ENCODE measurements at places on chromosomes 7 and 10. TPM values are rescaled to one million over a fixed set of nuclear protein-coding genes. Genes with fewer than 3 reads are reported as not detected.
A peak's percentile ranks its signal among the peaks of the same experiment; 100 is the strongest.

The SYT15B gene
- total RNA-seq = 0.24 TPM

- no peak overlapping the region for H3K4me3 ChIP-seq
- H3K36me3 ChIP-seq = no peaks in the 10 kb centered on the region
- H3K27ac ChIP-seq = no peak overlapping the region
Observed at GRCh38 chr10:90224791-90225566, 523.6 kb downstream of the KIF20B start.

DNA sequence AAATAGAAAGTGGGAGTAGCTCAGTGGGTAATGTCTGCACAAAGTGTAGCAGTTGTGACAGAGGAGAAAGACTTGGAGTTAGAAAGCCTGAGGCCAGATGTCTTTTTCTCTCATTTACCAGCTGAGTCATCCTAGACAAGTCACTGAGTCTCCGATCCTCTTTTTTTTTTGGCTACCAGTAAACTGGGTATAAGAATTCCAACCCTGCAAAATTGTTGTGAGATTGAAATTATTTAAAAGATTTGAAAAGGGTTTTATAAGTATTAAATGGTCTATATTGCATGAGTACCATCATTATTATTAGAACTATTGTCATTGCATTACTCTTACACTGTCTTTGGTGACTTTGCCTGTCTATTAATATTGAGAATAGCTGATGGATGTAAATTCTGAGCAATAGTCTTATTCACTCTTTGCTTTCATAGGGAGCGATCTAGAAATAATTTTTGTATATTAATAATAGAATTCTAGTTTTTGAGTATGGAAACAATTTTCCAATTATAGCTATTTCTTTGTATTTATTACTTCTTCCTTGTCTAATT, 74.0 kb downstream of the ARID5B start:
- peaks cover 49% of the 10 kb centered on the region for H3K4me1 ChIP-seq
- H3K27me3 ChIP-seq = no peaks in the 10 kb centered on the region
- peaks cover 13% of the 10 kb centered on the region for H3K36me3 ChIP-seq
- H3K4me3 ChIP-seq = peak overlapping the region; percentile 9
- DNase-seq = no peak

The A1CF gene
- 12.1 TPM for total RNA-seq

DNA sequence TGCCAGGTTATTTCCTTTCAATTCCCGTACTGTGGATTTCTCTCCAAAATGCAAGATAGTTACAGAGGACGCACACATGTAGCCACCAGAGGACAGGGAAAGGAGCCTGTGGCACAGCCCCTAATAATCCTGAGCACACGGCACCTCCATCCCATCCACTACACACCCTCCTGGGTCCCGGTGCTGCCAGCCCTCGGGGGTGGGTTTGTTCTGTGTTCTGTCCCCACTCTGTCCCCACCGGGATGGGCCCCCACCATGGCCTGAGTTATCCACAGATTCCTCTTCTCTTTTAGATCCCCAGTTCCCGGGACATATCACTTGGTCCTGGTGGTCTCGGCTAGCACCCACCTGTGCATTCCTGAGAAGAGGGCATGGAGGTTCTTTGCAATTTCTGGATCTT, 196.9 kb upstream of the PPP2R2D start:
- peak; percentile 57 for DNase-seq
- no peaks in the 10 kb centered on the region for H3K4me1 ChIP-seq
- no peak overlapping the region for H3K4me3 ChIP-seq
- H3K27me3 ChIP-seq = peaks cover 10% of the 10 kb centered on the region

GRCh38 chr7:21367081-21367480, 60.8 kb upstream of the SP4 start:
- no peaks in the 10 kb centered on the region for H3K36me3 ChIP-seq
- DNase-seq = no peak
- H3K27me3 ChIP-seq = peaks cover 9% of the 10 kb centered on the region

The HMX3 gene
- not detected for total RNA-seq

- H3K4me1 ChIP-seq = peaks cover 16% of the 10 kb centered on the region
- DNase-seq = no peak
- H3K27me3 ChIP-seq = peaks cover 6% of the 10 kb centered on the region
- no peak overlapping the region for H3K27ac ChIP-seq
- H3K4me3 ChIP-seq = no peak overlapping the region
Observed at GRCh38 chr7:122965306-122965705, 30.2 kb downstream of the TAS2R16 start.

GRCh38 chr7:147803606-147804005, 787.0 kb upstream of the C7orf33 start:
- H3K27ac ChIP-seq = no peak overlapping the region
- H3K36me3 ChIP-seq = no peaks in the 10 kb centered on the region
- H3K27me3 ChIP-seq = no peaks in the 10 kb centered on the region
- no peak for DNase-seq
- H3K4me1 ChIP-seq = peaks cover 4% of the 10 kb centered on the region
- no peak overlapping the region for H3K4me3 ChIP-seq

The CFAP70 gene
- total RNA-seq = 9.7 TPM

DNA sequence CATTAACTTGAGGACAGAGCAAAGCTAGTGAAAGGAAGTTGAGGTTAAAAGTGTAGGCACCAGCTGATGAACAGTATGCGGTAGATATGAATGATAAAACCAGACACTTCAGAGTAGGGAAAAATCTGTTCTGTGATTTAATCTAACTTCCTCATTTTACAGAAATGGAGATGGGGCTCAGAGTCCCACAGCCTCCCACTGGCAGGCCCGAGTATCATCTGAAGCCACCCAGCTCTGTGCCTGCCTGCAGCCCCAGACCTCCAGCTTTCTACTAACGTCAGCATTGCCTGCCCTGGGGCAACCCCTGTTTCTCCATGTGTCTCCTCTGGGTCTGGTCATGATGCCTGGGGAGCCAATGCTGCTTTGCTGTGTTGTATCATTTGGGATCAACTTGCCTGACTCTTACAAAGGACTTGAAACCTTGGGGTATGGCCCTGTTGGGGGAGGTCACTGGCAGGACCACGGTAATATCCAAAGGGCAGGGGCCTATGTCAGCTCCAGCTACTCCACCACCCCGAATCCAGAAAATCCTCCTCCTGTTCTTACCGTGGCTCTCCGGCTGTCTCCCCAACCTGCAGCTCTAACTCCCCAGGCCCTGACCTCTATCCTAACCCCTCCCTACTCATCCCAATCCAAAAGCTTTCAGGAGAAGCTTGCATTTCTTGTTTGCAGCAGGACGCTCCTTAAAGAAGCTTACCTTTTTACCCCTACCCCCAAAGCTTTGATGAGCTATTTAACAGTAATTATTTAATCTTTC, 56.2 kb upstream of the NPY start:
- no peaks in the 10 kb centered on the region for H3K36me3 ChIP-seq
- H3K27ac ChIP-seq = no peak overlapping the region
- DNase-seq = no peak
- peaks cover 6% of the 10 kb centered on the region for H3K4me1 ChIP-seq
- H3K4me3 ChIP-seq = no peak overlapping the region
- no peaks in the 10 kb centered on the region for H3K27me3 ChIP-seq

DNA sequence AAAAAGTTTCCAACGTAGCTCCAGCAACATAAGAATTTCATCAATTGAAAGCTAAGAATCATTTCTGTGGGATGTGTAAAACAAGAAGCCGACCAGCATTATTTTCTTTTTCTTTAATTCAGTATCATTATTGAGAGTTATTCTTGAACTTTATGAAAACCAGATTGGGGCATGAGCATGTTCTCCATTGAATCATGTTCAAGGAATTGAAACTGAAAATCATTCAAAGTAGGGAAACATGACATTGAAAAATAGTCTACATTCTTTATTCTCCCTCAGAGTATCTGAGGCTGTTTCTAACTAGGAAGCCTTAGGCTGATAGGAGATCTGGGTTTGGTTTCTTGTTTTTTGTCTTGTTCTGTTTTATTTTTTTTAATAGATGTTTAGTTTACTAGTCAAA, 253.7 kb downstream of the DYNC1I1 start:
- H3K4me3 ChIP-seq = no peak overlapping the region
- H3K27ac ChIP-seq = no peak overlapping the region
- H3K36me3 ChIP-seq = no peaks in the 10 kb centered on the region
- DNase-seq = no peak

The MTERF1 gene
- total RNA-seq = 13.1 TPM

DNA sequence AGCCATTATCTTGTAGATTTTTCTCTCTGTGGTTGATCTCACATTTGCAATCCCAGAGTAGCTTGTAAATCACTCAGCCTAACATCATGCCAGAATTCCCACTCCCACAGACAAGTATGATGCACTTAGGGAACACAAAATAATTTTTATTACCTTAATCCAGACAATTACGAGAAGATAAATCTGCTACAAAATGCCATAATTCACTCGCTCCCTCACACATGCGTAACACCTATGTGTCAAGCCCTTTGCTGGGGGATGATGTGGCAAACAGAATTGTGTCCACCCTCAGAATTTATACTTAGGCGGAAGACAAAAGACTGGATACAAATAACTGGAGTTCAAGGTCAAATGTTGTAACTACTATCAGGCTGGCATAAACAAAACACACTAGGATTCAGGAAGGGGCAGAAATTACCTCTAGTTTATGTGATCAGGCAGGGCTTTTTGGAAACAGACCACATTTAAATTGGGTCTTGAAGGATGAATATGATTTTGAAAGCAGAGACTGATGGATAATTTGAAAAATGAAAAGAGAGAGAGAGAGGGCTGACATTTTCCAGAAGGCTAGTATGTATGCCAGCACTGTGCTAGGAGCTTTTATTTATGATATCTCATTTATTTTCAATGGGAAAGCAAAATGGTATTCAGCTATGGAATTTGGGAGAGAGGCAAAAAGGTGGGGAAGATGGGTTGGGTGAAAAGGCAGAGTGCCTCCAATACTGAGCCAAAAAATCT, 69.8 kb downstream of the DOCK4 start:
- DNase-seq = no peak
- H3K36me3 ChIP-seq = no peaks in the 10 kb centered on the region
- no peak overlapping the region for H3K27ac ChIP-seq
- H3K27me3 ChIP-seq = no peaks in the 10 kb centered on the region
- H3K4me1 ChIP-seq = peaks cover 17% of the 10 kb centered on the region

The MMP21 gene
- not detected for total RNA-seq

The STAG3 gene
- total RNA-seq = 1.6 TPM

The ZNF804B gene
- total RNA-seq = 0.07 TPM

The GPRIN2 gene
- 4.4 TPM for total RNA-seq

The C7orf57 gene
- total RNA-seq = 0.36 TPM

DNA sequence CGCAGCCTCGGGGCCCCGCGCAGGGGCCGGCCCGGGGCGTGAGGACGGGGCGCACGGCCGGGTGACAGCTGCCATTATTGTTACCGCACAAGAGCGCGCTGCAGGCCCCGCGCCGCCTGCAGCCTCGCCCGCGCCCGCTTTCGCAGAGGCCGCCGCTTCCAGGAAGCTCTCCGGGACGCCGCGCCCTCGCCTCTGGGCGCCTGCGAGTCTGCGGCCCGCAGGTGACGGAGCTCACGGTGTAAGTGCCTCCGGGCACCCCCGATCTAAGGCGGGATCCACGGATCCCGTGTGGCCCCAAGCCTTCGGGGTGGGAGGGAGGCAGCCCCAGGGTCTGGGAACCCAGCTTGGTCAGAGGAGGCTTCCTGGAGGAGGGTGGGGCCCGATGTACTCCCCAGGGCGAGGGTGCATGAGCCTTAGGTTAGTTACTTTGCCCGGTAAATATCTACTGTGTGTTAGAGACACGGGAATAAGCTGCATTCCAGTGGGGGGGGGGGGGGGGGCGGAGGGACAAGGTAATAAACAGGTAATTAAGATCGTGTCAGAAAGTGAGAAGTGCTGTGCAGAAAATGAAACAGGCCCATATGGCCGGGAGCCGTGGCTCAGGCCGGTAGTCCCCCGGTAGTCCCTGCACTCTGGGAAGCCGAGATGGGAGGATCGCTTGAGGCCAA, 638 bp downstream of the IQCE start:
- peaks cover 14% of the 10 kb centered on the region for H3K4me1 ChIP-seq
- DNase-seq = no peak
- peak overlapping the region; percentile 63 for H3K27ac ChIP-seq
- H3K27me3 ChIP-seq = no peaks in the 10 kb centered on the region
- H3K36me3 ChIP-seq = no peaks in the 10 kb centered on the region

The PLCE1 gene
- total RNA-seq = 7.8 TPM

The CALML5 gene
- total RNA-seq = not detected

The WDFY4 gene
- total RNA-seq = 0.05 TPM

DNA sequence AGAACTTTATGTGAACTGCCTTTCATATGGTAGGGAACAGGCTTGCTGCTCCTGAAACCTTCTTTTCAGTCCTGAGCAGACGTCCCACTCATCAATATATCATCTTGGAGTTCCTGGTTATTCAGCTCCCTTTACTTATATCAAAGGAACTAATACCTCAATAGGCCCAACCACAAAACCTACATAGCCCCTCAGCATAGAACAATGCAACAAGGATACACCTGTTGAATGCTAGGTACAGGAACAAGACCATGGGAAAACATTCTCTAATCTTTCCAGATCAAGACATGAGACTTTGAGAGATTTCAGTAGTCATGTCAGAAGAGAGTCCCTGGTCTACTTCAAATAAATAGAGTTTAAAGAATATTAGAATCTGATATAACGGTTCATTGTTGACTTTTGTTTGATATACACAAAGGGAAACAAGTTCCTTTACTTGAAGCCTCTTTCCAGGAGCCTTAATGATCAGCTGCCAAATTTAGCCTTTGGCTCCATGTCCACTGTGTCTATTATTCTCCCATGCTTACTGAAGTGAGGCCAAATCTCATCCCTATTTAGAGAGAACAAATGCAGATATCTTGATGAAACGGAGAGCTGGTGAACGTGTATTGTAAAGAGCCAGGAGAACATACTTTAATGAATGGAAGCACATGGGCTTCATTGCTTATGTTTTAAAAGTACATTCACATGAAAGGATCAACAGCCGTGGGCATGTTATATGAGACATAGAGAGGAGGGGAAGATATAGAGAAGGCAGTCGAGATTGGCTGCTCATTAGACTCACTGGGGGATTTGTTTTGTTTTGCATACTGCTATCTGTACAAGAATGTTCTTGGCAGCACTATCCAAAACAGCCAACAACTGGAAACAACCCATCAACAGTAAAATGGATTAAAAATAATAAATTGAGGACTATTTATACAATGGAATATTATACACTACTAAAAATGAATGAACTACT, 9.5 kb downstream of the RHOBTB1 start:
- no peaks in the 10 kb centered on the region for H3K27me3 ChIP-seq
- H3K36me3 ChIP-seq = peaks cover 31% of the 10 kb centered on the region
- H3K4me1 ChIP-seq = peaks cover 11% of the 10 kb centered on the region
- H3K4me3 ChIP-seq = no peak overlapping the region

DNA sequence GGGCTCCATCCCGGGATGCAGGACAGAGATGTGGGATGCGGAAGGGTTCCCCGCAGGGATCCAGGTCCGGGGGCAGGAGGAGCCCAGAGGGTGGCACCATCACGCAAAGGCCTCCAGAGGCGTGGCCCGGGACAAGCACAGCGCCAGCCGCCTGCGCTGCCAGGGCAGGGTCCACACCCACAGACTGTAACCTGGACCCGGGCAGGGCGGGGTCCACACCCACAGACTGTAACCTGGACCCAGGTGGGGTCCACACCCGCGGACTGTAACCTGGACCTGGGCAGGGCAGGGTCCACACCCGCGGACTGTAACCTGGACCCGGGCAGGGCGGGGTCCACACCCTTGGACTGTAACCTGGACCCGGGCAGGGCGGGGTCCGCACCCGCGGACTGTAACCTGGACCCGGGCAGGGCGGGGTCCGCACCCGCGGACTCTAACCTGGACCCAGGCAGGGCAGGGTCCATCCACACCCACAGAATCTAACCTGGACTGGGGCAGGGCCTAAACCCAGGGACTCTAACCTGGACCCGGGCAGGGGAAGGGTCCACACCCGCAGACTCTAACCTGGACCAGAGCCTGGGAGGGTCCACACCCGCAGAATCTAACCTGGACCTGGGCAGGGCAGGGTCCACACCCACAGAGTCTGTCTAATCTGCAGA, 37.5 kb upstream of the SUN1 start:
- no peak overlapping the region for H3K27ac ChIP-seq
- no peak for DNase-seq
- H3K27me3 ChIP-seq = no peaks in the 10 kb centered on the region
- no peaks in the 10 kb centered on the region for H3K4me1 ChIP-seq
- H3K4me3 ChIP-seq = no peak overlapping the region
